ENCODE measurements at places on chromosomes 13 and 19. TPM values are rescaled to one million over a fixed set of nuclear protein-coding genes. Genes with fewer than 3 reads are reported as not detected.

PSG3 gene
- not detected for total RNA-seq

ZBTB7A gene
- total RNA-seq, result 50.0 TPM

SOHLH2 gene
- total RNA-seq, result not detected

ISOC2 gene
- 87.0 TPM for total RNA-seq

ZNF844 gene
- total RNA-seq, result 6.2 TPM

NXNL1 gene
- total RNA-seq, result not detected

FUT1 gene
- total RNA-seq, result 3.1 TPM

TRIP10 gene
- 65.3 TPM for total RNA-seq

ACP5 gene
- total RNA-seq, result 3.2 TPM

- H3K27ac ChIP-seq, result no peak overlapping the region
- H3K4me1 ChIP-seq, result peaks cover 6% of the 10 kb centered on the region
- no peak overlapping the region for H3K4me3 ChIP-seq
- H3K36me3 ChIP-seq, result no peaks in the 10 kb centered on the region
These were observed 11.3 kb downstream of the SOX1 start for GRCh38 chr13:112078216-112078615.

DNA sequence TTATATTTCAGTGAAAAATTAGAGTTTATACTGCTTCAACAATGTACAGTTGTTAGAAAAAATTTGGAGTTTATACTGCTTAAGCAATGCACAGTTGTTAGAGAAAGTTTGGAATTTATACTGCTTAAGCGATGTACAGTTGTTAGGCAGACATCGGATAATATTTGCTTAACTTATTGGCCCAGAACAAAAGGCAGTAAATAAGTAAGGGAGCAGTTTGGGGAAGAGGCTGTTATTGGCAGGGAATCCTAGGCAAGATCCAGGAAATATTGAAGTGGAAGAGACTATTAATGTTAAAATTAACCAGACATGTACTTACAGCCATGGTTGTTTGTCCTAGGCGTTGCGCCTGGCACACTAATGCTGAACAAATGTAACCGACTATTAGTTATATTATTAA is 166.9 kb downstream of the GPC5 start:
- DNase-seq, result no peak
- no peaks in the 10 kb centered on the region for H3K36me3 ChIP-seq
- H3K27me3 ChIP-seq, result no peaks in the 10 kb centered on the region

GRCh38 chr13:20297181-20297580 is 65.1 kb upstream of the GJB6 start:
- no peak overlapping the region for H3K27ac ChIP-seq
- no peak overlapping the region for H3K4me3 ChIP-seq
- no peaks in the 10 kb centered on the region for H3K36me3 ChIP-seq
- H3K4me1 ChIP-seq, result no peaks in the 10 kb centered on the region
- H3K27me3 ChIP-seq, result no peaks in the 10 kb centered on the region

GRCh38 chr13:105311094-105311493 is 1224.4 kb downstream of the EFNB2 start:
- H3K4me1 ChIP-seq, result no peaks in the 10 kb centered on the region
- H3K4me3 ChIP-seq, result no peak overlapping the region
- H3K27me3 ChIP-seq, result no peaks in the 10 kb centered on the region
- H3K27ac ChIP-seq, result no peak overlapping the region

DNA sequence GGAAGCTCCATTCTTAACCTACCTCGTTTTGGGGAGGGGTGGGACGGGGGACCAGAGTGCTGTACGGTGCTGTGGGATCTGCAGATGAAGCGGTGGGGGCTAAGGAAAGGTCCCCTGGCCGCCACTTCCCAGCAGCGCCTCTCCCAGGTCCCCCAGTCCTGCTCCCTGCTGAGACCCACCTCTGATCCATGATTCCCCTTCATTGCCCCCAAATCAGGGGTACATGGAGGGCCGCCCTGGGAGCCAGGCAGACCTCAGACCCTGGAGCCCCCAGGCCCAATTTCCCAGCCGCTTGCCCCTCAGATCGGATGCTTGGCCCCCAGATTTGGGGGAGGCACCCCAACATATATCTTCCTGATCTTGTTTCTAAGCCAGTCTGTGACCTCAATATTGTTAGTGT is 3.8 kb upstream of the FAM98C start:
- no peaks in the 10 kb centered on the region for H3K36me3 ChIP-seq
- no peak overlapping the region for H3K4me3 ChIP-seq
- peaks cover 16% of the 10 kb centered on the region for H3K27me3 ChIP-seq
- no peak for DNase-seq

GRCh38 chr13:51286135-51287002 is 53.1 kb upstream of the SERPINE3 start:
- no peak overlapping the region for H3K27ac ChIP-seq
- H3K27me3 ChIP-seq, result no peaks in the 10 kb centered on the region
- no peaks in the 10 kb centered on the region for H3K36me3 ChIP-seq
- H3K4me3 ChIP-seq, result no peak overlapping the region
- peak; percentile 80 for DNase-seq
- peaks cover 12% of the 10 kb centered on the region for H3K4me1 ChIP-seq

- H3K4me1 ChIP-seq, result no peaks in the 10 kb centered on the region
- H3K27ac ChIP-seq, result no peak overlapping the region
- DNase-seq, result no peak
- H3K4me3 ChIP-seq, result no peak overlapping the region
- no peaks in the 10 kb centered on the region for H3K27me3 ChIP-seq
These were observed 1563.5 kb upstream of the PRR20A start for GRCh38 chr13:55577082-55577846.

- no peak overlapping the region for H3K4me3 ChIP-seq
- DNase-seq, result no peak
- peaks cover 10% of the 10 kb centered on the region for H3K4me1 ChIP-seq
- H3K27me3 ChIP-seq, result no peaks in the 10 kb centered on the region
- H3K36me3 ChIP-seq, result no peaks in the 10 kb centered on the region
These were observed 8.0 kb upstream of the DHRS12 start for GRCh38 chr13:51811920-51812451.

GRCh38 chr19:44684892-44685863 is 13.8 kb upstream of the CEACAM16 start:
- H3K4me1 ChIP-seq, result peaks cover 19% of the 10 kb centered on the region
- H3K27me3 ChIP-seq, result no peaks in the 10 kb centered on the region
- H3K4me3 ChIP-seq, result no peak overlapping the region
- H3K36me3 ChIP-seq, result peaks cover 8% of the 10 kb centered on the region

GRCh38 chr13:110911880-110912279 is 3.0 kb downstream of the ANKRD10 start:
- DNase-seq, result no peak
- H3K4me3 ChIP-seq, result no peak overlapping the region
- no peak overlapping the region for H3K27ac ChIP-seq
- peaks cover 12% of the 10 kb centered on the region for H3K36me3 ChIP-seq
- peaks cover 75% of the 10 kb centered on the region for H3K4me1 ChIP-seq
- no peaks in the 10 kb centered on the region for H3K27me3 ChIP-seq

DNA sequence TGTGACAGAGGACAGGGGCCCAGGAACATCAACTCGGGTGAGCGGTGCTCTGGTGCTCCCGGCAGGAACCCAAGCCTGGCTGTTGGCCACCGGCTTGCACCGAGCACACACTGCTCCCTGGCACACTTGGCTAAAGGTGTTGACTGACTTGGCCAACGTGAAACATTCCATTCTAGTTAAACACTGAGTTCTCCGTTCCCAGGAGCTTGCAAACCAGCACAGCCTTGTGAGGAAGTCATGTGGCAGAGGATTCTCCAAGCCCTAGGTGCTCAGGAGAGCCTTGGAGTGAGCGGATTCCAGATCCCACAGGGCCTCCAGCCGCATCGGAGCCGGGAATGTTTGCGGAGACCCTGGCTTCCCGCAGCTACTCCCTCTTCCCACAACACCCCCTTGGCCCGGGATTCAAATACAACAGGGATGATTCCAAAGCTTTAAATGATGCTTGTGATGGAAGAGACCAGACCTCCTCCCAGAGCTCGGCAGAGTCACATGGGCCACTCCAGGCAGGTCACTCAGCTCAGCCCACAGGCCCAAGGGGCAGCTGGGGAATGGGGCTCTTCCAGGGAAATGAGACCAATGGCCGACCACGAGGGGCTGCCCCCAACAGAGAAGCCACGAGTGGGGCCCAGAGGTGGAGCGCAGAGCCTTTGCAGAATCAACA is 2.9 kb downstream of the C13orf46 start:
- peaks cover 15% of the 10 kb centered on the region for H3K36me3 ChIP-seq
- no peak for DNase-seq
- H3K27me3 ChIP-seq, result no peaks in the 10 kb centered on the region
- no peak overlapping the region for H3K4me3 ChIP-seq
- no peaks in the 10 kb centered on the region for H3K4me1 ChIP-seq

GRCh38 chr19:38031423-38031770 is 124.4 kb downstream of the SIPA1L3 start:
- DNase-seq, result no peak
- H3K36me3 ChIP-seq, result no peaks in the 10 kb centered on the region
- no peaks in the 10 kb centered on the region for H3K27me3 ChIP-seq
- no peaks in the 10 kb centered on the region for H3K4me1 ChIP-seq
- no peak overlapping the region for H3K27ac ChIP-seq

- no peaks in the 10 kb centered on the region for H3K27me3 ChIP-seq
- H3K36me3 ChIP-seq, result no peaks in the 10 kb centered on the region
- DNase-seq, result peak; percentile 32
- no peak overlapping the region for H3K4me3 ChIP-seq
These were observed 118.1 kb upstream of the SOX1 start for GRCh38 chr13:111948811-111949210.

All from right atrium auricular region (tissue), 2 donors.